Pancreas (tissue), 10 donors: ENCODE measurements at places on chromosomes 5 and 9. TPM values are rescaled to one million over a fixed set of nuclear protein-coding genes. Genes with fewer than 3 reads are reported as not detected.
A peak's percentile ranks its signal among the peaks of the same experiment; 100 is the strongest.

- no peak overlapping the region for H3K4me3 ChIP-seq
- DNase-seq: no peak
- H3K27ac ChIP-seq: no peak overlapping the region
- H3K27me3 ChIP-seq: peaks cover 5% of the 10 kb centered on the region
- H3K4me1 ChIP-seq: peaks cover 10% of the 10 kb centered on the region
These were observed 26.4 kb downstream of the FOXD1 start for GRCh38 chr5:73422164-73422563.

GRCh38 chr9:71383308-71383940, 262.0 kb upstream of the TRPM3 start:
- no peak overlapping the region for H3K4me3 ChIP-seq
- no peaks in the 10 kb centered on the region for H3K27me3 ChIP-seq
- no peak overlapping the region for H3K27ac ChIP-seq
- no peaks in the 10 kb centered on the region for H3K36me3 ChIP-seq
- no peaks in the 10 kb centered on the region for H3K4me1 ChIP-seq

DNA sequence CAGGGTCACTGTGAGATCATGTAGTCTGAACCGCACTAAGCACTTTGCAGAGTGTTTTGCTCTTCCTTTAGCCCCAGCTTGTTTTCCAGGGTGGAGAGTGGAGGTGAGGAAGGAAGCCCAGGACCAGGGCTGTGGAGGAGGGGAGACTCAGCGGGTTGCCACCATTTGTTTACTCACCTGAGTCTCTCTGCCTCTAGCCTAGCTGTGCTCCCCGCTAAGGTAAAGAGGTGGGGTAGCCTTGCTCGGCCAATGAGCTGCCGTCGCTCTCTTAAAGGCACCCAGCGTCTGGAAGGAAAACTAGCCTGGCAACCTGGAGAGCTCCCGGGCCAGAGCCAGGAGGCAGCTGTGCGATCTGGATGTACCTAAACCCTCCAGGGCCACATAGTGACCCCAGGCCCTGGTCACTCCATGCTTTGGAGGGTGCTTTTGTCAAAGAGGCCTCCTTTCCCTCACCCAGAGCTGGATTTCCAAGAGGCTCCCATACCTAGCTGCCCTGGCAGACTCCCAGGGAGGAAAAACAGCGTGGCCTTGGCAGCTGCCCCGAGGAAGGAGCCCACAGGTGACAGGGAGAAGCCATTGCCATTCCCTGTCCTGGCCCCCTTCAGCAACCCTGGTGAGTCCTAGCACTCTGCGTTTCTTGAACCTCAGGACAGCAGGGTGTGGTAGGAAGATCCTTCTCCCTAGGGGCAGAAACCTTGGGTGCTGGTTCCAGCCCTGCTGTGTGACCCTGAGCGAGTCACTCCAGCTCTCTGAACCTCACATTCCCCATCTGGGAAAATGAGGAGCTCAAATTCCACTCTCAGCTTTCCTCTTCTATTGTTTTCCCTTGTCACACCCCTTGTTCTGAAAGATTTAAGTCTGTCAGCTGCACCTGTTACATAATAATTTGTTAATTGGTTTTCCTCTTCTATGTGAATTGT, 42.4 kb upstream of the LARP1 start:
- no peaks in the 10 kb centered on the region for H3K36me3 ChIP-seq
- DNase-seq: peak; percentile 90
- H3K4me3 ChIP-seq: peak overlapping the region; percentile 27
- H3K4me1 ChIP-seq: peaks cover 4% of the 10 kb centered on the region
- H3K27ac ChIP-seq: peak overlapping the region; percentile 82

GRCh38 chr5:122376250-122376649, 64.2 kb downstream of the SNCAIP start:
- no peaks in the 10 kb centered on the region for H3K4me1 ChIP-seq
- H3K4me3 ChIP-seq: no peak overlapping the region
- no peaks in the 10 kb centered on the region for H3K36me3 ChIP-seq
- no peaks in the 10 kb centered on the region for H3K27me3 ChIP-seq

- peaks cover 16% of the 10 kb centered on the region for H3K4me1 ChIP-seq
- H3K4me3 ChIP-seq: no peak overlapping the region
- DNase-seq: no peak
- H3K36me3 ChIP-seq: peaks cover 9% of the 10 kb centered on the region
- no peaks in the 10 kb centered on the region for H3K27me3 ChIP-seq
- H3K27ac ChIP-seq: peak overlapping the region; percentile 70
These were observed 226.5 kb downstream of the FANCC start for GRCh38 chr9:95090871-95091577.

- no peaks in the 10 kb centered on the region for H3K27me3 ChIP-seq
- DNase-seq: no peak
- H3K4me3 ChIP-seq: no peak overlapping the region
- H3K36me3 ChIP-seq: no peaks in the 10 kb centered on the region
- no peaks in the 10 kb centered on the region for H3K4me1 ChIP-seq
- H3K27ac ChIP-seq: no peak overlapping the region
These were observed 17.0 kb downstream of the SLC31A1 start for GRCh38 chr9:113238202-113238858.

- no peak for DNase-seq
- H3K36me3 ChIP-seq: no peaks in the 10 kb centered on the region
- H3K27ac ChIP-seq: no peak overlapping the region
- H3K4me1 ChIP-seq: no peaks in the 10 kb centered on the region
These were observed 320.2 kb downstream of the TMEM161B start for GRCh38 chr5:87948486-87948885.

DNA sequence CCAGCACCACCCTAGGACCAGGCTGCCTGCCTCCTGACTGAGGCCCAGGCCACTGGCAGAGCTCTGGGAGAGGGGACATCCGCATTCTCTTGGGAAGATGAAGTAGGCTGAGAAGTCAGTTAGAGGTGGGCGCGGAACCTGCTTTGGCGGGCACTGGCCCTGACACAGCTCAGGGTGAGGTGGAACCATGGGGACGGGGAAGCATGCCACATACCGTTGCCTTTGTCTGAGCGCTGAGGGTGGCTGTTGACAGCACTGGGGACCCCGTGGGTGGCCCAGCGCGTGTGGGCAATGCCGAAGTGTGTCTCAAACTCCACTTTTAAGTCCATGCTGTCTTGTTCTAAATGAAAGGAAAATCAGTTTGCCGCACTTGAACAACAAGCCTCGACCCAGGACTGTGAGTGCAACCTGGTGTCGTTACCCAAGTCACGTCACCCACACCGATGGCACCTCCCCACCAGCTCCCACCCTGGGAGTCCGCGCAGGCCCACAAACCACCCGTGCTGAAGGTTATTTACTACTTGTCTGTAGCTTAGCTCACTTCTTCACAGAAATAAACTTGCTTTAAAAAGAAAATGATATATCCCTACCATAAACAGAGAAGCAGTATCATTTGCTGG, 17.4 kb downstream of the GFPT2 start:
- H3K4me3 ChIP-seq: no peak overlapping the region
- no peaks in the 10 kb centered on the region for H3K4me1 ChIP-seq
- H3K27ac ChIP-seq: no peak overlapping the region
- DNase-seq: no peak

DNA sequence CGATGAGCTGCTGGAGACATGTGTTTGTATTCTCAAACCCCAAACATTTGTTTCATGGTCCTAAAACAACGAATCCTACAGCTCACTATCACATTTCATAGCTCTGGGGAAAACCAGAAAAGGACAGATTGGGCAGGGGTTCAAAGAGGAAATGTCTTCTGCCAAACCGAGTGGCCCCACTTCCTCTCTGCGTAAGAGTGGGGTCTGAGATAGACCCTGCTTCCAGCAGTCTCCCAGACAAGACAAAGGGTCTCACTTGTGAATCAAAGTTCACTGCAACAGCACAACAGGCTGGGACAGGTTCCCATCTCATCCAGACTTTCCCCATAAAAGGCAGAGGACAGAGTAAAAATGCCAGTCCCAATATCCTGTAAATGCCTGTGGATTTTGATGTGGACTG, 276.2 kb upstream of the SLC24A2 start:
- H3K27me3 ChIP-seq: no peaks in the 10 kb centered on the region
- H3K27ac ChIP-seq: no peak overlapping the region
- no peaks in the 10 kb centered on the region for H3K36me3 ChIP-seq

GRCh38 chr5:171984748-171985419, 21.6 kb downstream of the FBXW11 start:
- H3K27me3 ChIP-seq: no peaks in the 10 kb centered on the region
- DNase-seq: no peak
- no peaks in the 10 kb centered on the region for H3K4me1 ChIP-seq

GRCh38 chr9:135147938-135148337, 60.5 kb downstream of the OLFM1 start:
- H3K4me1 ChIP-seq: no peaks in the 10 kb centered on the region
- no peak for DNase-seq
- no peaks in the 10 kb centered on the region for H3K27me3 ChIP-seq
- no peaks in the 10 kb centered on the region for H3K36me3 ChIP-seq

- H3K4me3 ChIP-seq: no peak overlapping the region
- H3K27ac ChIP-seq: no peak overlapping the region
- no peaks in the 10 kb centered on the region for H3K36me3 ChIP-seq
- no peaks in the 10 kb centered on the region for H3K27me3 ChIP-seq
These were observed 26.6 kb upstream of the ENHO start for GRCh38 chr9:34549407-34549732.

- no peaks in the 10 kb centered on the region for H3K36me3 ChIP-seq
- no peaks in the 10 kb centered on the region for H3K27me3 ChIP-seq
- H3K27ac ChIP-seq: no peak overlapping the region
- no peak for DNase-seq
These were observed 96.3 kb downstream of the ANKRD33B start for GRCh38 chr5:10660135-10660534.

PCDHA2 gene
- polyA plus RNA-seq: 0.40 TPM

PNPLA7 gene
- polyA plus RNA-seq: 71.8 TPM

TRIP13 gene
- 0.45 TPM for polyA plus RNA-seq

ARL10 gene
- 4.0 TPM for polyA plus RNA-seq
